Activated CD4-positive, alpha-beta T cell treated with anti-CD3 and anti-CD28 coated beads, Interleukin-2, amount 10 ng/mL, durations not matched to agents 24 days and 14 days (primary cell): ENCODE measurements at places on chromosomes 7 and 10. TPM values are rescaled to one million over a fixed set of nuclear protein-coding genes. Genes with fewer than 3 reads are reported as not detected.
A peak's percentile ranks its signal among the peaks of the same experiment; 100 is the strongest.

DNA sequence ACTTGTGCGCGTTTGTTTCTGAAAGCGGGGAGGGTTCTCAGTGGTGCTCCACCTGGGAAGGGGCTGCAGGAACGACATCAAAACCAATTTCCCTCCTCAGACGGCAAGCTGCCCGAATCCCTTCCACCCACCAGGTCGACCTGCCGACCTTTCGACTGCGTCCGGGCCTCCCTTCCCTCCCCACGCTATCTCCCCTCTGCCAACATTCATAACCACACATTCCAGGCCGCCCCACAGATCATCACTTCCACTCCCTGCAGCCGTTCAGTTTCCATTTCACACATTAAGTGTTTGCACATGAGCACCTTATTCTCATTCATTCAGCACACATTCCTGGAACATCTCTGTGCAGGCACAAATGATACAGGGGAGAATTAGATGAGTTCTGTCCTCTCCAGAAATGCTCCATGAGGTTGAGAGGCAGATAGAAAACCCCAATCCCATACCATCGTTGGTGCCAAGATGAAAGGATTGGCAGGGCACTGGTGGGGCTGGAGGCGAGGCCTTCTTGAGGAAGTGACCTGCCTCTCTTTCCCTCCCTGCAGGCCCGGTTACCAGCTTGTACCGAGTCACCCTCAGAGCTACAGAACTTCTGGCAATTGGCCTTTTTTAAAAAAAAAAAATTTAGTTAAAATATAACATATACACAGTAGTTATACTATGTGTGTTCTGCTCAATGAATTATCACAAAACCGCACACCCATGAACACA is 70.0 kb downstream of the MINDY4 start:
- no peaks in the 10 kb centered on the region for H3K4me1 ChIP-seq
- no peaks in the 10 kb centered on the region for H3K27me3 ChIP-seq
- no peak for DNase-seq
- H3K27ac ChIP-seq: no peak overlapping the region
- H3K36me3 ChIP-seq: no peaks in the 10 kb centered on the region
- no peak overlapping the region for H3K4me3 ChIP-seq

DNA sequence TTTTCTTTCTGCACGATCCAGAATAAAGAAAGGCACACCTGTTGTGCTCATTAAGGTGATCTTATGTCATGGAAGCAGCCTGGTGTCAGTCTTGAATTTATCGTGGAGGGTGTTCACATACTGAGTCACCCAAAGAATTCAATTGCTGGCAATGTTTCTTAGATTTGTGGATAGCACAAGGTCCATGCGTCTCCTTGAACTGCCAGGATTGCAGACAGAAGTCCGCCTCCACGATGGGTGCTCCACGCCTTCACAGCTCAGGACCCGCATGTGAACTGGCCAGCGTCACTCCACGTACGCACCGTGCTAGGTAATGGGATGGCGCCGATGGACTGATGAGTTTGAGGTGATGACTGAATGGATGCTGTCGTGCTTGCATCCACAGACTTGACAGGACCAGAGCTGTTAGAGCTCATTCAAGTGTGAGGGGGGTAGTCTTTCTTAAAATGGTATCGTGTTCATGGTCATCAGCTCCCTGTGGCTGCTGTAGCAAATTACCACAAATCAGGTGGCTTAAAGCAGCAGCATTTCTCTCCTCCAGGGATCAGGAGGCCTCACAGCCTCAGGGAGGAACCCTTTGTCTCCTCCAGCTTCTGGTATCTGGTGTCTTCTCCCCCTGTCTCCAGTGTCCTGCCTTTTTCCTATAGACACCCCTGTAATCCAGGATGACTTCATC is 65.4 kb upstream of the DNAJB6 start:
- peaks cover 10% of the 10 kb centered on the region for H3K4me1 ChIP-seq
- H3K27ac ChIP-seq: peak overlapping the region; percentile 0
- no peak for DNase-seq
- H3K36me3 ChIP-seq: peaks cover 26% of the 10 kb centered on the region

GRCh38 chr7:142428094-142428493 is 170.2 kb upstream of the PRSS58 start:
- peaks cover 13% of the 10 kb centered on the region for H3K4me1 ChIP-seq
- H3K4me3 ChIP-seq: no peak overlapping the region
- no peaks in the 10 kb centered on the region for H3K36me3 ChIP-seq
- H3K27me3 ChIP-seq: peaks cover 17% of the 10 kb centered on the region

- H3K4me3 ChIP-seq: no peak overlapping the region
- DNase-seq: no peak
- H3K27ac ChIP-seq: no peak overlapping the region
- peaks cover 7% of the 10 kb centered on the region for H3K36me3 ChIP-seq
- H3K27me3 ChIP-seq: peaks cover 11% of the 10 kb centered on the region
These were observed 97.0 kb upstream of the SVIL start for GRCh38 chr10:29731760-29732159.

- peaks cover 33% of the 10 kb centered on the region for H3K4me1 ChIP-seq
- H3K27me3 ChIP-seq: no peaks in the 10 kb centered on the region
- no peak overlapping the region for H3K27ac ChIP-seq
- H3K4me3 ChIP-seq: no peak overlapping the region
These were observed 7.6 kb upstream of the GIMAP8 start for GRCh38 chr7:150442811-150443210.

- no peak overlapping the region for H3K27ac ChIP-seq
- no peak overlapping the region for H3K4me3 ChIP-seq
- no peaks in the 10 kb centered on the region for H3K36me3 ChIP-seq
- no peaks in the 10 kb centered on the region for H3K4me1 ChIP-seq
These were observed 228.8 kb downstream of the BMPER start for GRCh38 chr7:34133983-34134782.

GRCh38 chr10:127878475-127879055 is 14.2 kb downstream of the CLRN3 start:
- peaks cover 15% of the 10 kb centered on the region for H3K4me1 ChIP-seq
- DNase-seq: no peak
- H3K27me3 ChIP-seq: peaks cover 4% of the 10 kb centered on the region
- no peak overlapping the region for H3K4me3 ChIP-seq
- no peak overlapping the region for H3K27ac ChIP-seq
- no peaks in the 10 kb centered on the region for H3K36me3 ChIP-seq

- no peaks in the 10 kb centered on the region for H3K4me1 ChIP-seq
- H3K27me3 ChIP-seq: no peaks in the 10 kb centered on the region
- no peak overlapping the region for H3K27ac ChIP-seq
These were observed 89.5 kb downstream of the ZNF92 start for GRCh38 chr7:65463184-65463583.

DNA sequence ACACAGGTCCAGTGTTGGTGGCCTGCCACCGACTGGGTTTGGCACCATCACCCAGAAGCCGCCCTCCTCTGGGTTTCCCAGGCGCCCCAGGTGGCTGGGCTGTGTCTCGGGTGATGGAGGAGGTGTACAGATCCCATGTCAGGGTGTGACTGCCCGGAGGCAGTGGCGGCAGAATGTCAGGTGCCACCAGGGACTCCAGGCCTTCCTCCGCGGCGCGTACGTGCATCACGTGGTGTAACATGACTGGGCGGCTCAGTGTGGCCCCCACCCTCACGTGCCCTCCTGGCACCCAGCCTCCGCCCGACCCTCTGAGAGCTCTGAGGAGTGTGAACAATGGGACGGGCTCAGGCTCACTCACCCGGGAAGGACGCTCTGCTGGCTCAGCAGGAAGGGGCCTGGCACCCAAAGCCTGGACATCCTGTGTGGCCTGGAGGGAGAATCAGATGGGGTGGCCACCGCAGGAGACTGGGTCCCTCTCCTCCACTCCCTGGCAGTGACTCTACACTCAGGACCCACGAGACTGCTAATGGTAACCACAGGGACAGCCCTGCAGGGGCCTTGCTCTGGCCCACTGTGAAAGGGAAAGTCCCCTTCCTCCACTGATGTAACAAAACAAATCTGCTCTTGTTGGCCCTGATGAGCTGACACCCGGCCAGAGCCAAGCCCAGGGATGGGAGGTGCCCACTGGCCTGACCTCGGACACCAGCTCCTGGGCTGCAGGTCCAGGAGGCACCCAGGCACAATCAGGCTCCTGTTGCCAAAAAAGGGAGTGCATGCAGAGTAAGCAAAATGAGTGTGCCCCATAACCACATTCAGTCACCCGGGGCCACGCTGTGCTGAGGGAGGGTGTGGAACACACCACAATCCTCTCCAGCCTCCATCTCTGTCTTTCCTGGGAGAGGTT is 164.8 kb downstream of the PRKAG2 start:
- H3K4me1 ChIP-seq: no peaks in the 10 kb centered on the region
- H3K27me3 ChIP-seq: no peaks in the 10 kb centered on the region
- no peaks in the 10 kb centered on the region for H3K36me3 ChIP-seq
- no peak for DNase-seq

- H3K4me1 ChIP-seq: peaks cover 23% of the 10 kb centered on the region
- peak overlapping the region; percentile 23 for H3K4me3 ChIP-seq
- DNase-seq: peak; percentile 72
- H3K27me3 ChIP-seq: no peaks in the 10 kb centered on the region
- H3K27ac ChIP-seq: peak overlapping the region; percentile 4
- H3K36me3 ChIP-seq: peaks cover 6% of the 10 kb centered on the region
These were observed 58.7 kb downstream of the INPP5F start for GRCh38 chr10:119784340-119785067.

- H3K4me1 ChIP-seq: peaks cover 5% of the 10 kb centered on the region
- peaks cover 33% of the 10 kb centered on the region for H3K27me3 ChIP-seq
- H3K27ac ChIP-seq: no peak overlapping the region
- no peaks in the 10 kb centered on the region for H3K36me3 ChIP-seq
These were observed 72.5 kb upstream of the KCNMA1 start for GRCh38 chr10:77710081-77710551.

IQUB gene
- total RNA-seq: 0.05 TPM in 1 of 2 replicates, not detected in the other

CPN1 gene
- total RNA-seq: not detected in 2 replicates

UCMA gene
- not detected in 2 replicates for total RNA-seq

NME8 gene
- total RNA-seq: not detected in 2 replicates
